ENCODE measurements at places on chromosomes 6 and 20.

- DNase-seq, result no peak
Observed at GRCh38 chr6:30894935-30895334, 10.6 kb downstream of the DDR1 start.

GRCh38 chr6:110528101-110528929 lies 51.9 kb upstream of the SLC22A16 start:
- DNase-seq, result peak; percentile 62

DNA sequence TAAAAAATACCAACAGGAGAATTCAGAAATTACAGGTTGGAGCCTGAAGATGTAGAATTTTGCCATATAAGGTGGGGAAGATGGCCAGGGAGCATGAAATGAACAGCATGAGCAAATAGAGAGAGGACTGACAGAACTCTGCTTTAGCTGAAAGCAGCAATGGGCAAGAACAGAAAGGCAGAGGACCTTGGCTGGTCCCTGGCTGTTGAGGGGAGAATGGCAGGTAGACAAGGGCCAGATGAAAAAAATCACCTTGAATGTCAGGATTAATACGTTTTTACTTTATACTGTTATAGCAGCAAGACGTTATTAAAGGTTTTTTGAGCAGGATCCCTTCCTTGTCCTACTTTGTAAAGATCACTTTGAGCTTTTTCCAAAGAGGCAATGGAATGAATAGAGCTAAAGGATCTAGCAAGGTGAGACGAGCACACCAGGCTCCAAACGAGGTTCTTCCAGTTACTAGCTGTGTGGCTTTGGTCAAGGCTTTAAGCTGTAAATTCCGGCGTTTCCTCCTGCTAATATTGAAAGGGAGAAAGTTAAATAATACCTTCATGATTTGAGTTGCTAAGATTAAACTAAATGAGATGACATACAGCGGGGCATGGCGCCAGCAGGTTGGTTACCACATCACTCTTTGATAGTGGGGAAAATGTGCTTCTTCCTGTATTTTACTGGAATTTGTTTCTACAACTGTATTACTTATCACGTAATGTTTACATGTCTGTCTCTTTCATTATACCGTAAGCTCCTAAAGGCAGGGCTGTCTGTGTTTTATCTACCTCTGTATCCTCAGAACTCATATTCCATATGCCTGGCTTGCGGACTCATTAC lies 776 bp downstream of the PPIL1 start:
- DNase-seq, result no peak

DNA sequence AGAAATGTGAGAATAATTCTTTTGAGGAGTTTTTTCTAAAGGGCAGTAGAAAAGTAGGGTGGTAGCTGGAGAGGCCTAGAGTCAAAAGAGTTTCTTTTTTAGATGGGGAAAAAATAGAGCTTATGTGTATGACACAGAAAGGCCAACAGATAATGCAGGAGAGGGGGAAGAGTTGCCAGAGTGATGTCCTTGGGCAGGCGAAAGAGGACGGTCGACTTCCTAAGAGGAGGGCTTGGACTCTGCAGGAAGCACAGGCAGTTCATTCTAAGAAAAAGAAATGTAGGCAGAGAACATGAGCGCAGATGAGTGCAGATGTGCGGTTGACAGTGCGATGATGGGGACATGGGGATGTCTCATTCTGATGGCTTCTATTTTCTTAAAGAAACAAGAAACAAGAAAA lies 68.9 kb downstream of the PAK5 start:
- DNase-seq, result no peak

- DNase-seq, result no peak
Observed at GRCh38 chr6:18352842-18353241, 34.3 kb upstream of the RNF144B start.

- DNase-seq, result peak; percentile 2
Observed at GRCh38 chr6:91487696-91488392, 901.0 kb upstream of the MAP3K7 start.

GRCh38 chr6:31979238-31979898 lies 2.5 kb upstream of the C4A start:
- no peak for DNase-seq
